ENCODE measurements at places on chromosomes 11 and 22. TPM values are rescaled to one million over a fixed set of nuclear protein-coding genes. Genes with fewer than 3 reads are reported as not detected.

The MAPK8IP2 gene
- total RNA-seq, result 23.2 TPM

GRCh38 chr11:119529936-119530335 is 107.0 kb upstream of the THY1 start:
- no peak for DNase-seq
- H3K27me3 ChIP-seq, result no peaks in the 10 kb centered on the region
- no peak overlapping the region for H3K27ac ChIP-seq
- no peak overlapping the region for H3K4me3 ChIP-seq
- no peaks in the 10 kb centered on the region for H3K4me1 ChIP-seq

GRCh38 chr11:101618709-101619108 is 34.9 kb upstream of the TRPC6 start:
- H3K36me3 ChIP-seq, result no peaks in the 10 kb centered on the region
- no peaks in the 10 kb centered on the region for H3K4me1 ChIP-seq
- no peak for DNase-seq
- H3K27me3 ChIP-seq, result no peaks in the 10 kb centered on the region

GRCh38 chr11:65087216-65087615 is 3.2 kb downstream of the ZFPL1 start:
- no peak overlapping the region for H3K4me3 ChIP-seq
- H3K27ac ChIP-seq, result no peak overlapping the region
- H3K4me1 ChIP-seq, result peaks cover 12% of the 10 kb centered on the region
- DNase-seq, result peak; percentile 44
- H3K27me3 ChIP-seq, result no peaks in the 10 kb centered on the region

DNA sequence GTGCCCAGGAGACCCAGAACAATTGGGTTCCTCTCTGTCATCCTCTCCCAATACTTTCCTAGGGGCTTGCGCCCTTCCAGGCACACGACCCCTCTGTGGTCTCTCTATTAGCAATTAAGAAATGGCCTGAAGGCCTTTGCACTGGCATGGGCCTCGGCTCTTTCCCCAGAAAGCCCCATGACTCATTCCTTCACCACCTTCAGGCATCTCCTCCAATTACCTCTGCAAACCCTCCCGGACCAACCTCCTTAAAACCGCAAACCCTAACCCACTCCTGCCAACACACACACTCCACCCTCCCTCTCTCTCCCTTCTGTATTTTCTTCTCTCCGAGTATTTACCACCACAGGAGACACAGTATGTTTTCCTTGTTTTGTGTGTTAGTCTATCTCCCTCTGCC is 36.7 kb downstream of the LARGE1 start:
- H3K4me1 ChIP-seq, result peaks cover 8% of the 10 kb centered on the region
- H3K27ac ChIP-seq, result no peak overlapping the region
- no peak for DNase-seq
- H3K36me3 ChIP-seq, result no peaks in the 10 kb centered on the region

The NXPE1 gene
- not detected for total RNA-seq

DNA sequence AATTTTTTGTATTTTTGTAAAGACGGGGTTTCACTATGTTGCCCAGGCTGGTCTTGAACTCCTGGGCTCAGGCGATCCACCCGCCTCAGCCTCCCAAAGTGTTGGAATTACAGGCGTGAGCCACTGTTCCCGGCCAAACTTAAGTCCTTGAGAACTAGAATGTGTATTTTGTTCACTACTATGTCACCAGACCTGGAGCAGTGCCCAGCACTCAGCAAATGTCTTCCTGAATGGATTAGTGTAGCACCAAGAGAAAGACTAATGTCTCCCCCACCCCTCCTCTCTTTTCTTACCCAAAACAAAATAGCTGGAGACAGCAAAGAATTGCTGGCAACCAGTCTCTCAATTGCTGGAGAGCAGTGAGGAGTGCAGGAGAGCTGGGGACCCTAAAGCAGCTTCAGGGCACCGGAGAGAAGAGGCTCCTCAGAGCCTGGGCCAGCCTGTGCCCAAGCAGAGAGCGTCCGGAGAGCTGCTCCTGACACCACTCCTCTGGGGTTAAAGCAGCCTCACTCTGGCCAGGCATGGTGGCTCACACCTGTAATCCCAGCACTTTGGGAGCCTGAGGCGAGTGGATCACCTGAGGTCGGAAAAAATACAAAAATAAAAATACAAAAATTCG is 14.9 kb downstream of the SLC25A18 start:
- H3K4me3 ChIP-seq, result no peak overlapping the region
- peak overlapping the region; percentile 42 for H3K27ac ChIP-seq
- H3K36me3 ChIP-seq, result no peaks in the 10 kb centered on the region
- H3K27me3 ChIP-seq, result no peaks in the 10 kb centered on the region
- DNase-seq, result peak; percentile 89

The XKR3 gene
- not detected for total RNA-seq

The APOA4 gene
- total RNA-seq, result not detected

GRCh38 chr11:47050284-47050683 is 113.7 kb downstream of the CSTPP1 start:
- no peaks in the 10 kb centered on the region for H3K36me3 ChIP-seq
- H3K27ac ChIP-seq, result no peak overlapping the region
- no peak overlapping the region for H3K4me3 ChIP-seq
- no peak for DNase-seq
- no peaks in the 10 kb centered on the region for H3K4me1 ChIP-seq

DNA sequence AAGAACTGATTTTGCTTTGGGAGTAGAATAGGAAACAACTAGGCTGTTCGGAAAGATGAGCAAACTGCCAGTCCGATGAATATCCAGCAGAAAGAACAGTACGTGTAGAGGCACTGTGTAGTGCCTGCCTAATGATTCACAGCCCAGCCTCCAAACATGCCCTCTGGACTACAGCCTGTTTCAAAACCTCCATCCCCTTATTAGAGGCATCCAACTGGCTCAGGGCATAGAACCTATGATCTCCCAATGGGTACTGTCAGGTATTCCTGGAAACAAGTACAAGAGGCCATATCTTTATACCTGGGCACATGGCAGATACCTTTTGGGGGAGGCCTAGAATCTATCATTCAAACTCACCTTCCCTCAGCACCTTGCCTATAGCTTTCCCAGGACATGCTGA is 4.9 kb downstream of the RRP8 start:
- H3K27me3 ChIP-seq, result no peaks in the 10 kb centered on the region
- DNase-seq, result no peak
- H3K36me3 ChIP-seq, result no peaks in the 10 kb centered on the region
- no peak overlapping the region for H3K4me3 ChIP-seq
- peaks cover 11% of the 10 kb centered on the region for H3K4me1 ChIP-seq

DNA sequence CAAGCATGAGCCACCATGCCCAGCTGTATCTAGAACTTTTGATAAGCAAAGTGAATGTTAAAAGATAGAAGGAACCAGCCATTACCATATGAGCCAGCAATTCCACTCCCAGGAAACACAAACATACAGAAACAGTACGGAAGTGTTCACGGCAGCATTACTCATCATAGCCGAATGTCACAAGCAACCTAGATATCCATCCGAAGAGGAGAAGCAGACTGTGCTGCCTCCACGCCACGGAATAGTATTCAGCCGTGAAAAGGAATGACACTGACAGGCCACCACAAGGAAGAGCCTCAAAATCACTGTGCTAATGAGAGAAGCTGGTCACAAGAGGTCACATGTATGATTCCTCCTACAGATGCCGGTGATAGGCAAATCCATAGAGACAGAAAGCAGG is 17.6 kb upstream of the MGAT3 start:
- H3K27ac ChIP-seq, result no peak overlapping the region
- H3K36me3 ChIP-seq, result no peaks in the 10 kb centered on the region
- H3K27me3 ChIP-seq, result no peaks in the 10 kb centered on the region
- H3K4me3 ChIP-seq, result no peak overlapping the region
- no peak for DNase-seq
- peaks cover 34% of the 10 kb centered on the region for H3K4me1 ChIP-seq

The OR6T1 gene
- total RNA-seq, result not detected

DNA sequence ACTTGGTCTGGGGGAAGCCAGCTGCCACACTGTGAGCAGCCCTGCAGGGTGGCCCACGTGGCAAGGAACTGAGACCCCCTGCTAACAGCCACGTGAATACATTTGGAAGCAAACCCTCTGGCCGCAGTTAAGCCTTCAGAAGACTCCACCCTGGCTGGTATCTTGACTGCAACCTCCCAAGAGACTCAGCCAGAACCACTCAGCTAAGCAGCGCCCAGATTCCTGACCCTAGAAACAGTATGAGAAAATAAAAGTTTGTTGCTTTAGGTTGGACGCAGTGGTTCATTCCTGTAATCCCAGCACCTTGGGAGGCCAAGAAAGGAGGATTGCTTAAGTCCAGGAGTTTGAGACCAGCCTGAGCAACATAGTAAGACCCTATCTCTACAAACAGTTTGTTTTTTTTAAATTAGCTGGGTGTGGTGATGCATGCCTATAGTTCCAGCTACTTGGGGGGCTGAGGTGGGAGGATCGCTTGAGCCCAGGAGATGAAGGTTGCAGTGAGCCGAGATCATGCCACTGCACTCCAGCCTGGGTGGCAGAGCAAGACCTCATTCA is 8.7 kb downstream of the ZMAT5 start:
- H3K4me1 ChIP-seq, result no peaks in the 10 kb centered on the region
- DNase-seq, result no peak

DNA sequence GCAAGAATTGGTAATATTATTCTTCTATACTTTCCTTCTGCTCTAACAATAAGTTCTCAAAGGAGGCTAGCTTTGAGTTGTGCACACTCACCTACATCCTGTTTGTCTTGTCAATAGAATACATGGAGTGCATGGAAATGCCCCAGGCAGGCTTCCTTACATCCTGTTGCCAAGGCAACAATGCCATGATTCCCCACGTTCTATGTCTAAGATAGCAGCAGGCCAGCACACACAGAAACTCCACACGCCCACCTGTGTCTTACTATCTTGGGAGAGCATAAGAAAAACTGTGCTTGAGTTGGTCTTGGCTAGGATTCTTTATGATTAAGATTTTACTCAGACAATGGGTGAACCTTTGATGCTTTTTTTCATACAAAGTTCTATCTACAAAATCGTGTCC is 379.2 kb downstream of the AASDHPPT start:
- no peak for DNase-seq
- H3K36me3 ChIP-seq, result no peaks in the 10 kb centered on the region
- H3K27me3 ChIP-seq, result no peaks in the 10 kb centered on the region

Measured in adrenal gland (tissue), 19 donors.